T-helper 1 cell (primary cell): ENCODE measurements at places on chromosomes 13 and 19.

- DNase-seq, result no peak
These were observed 6.8 kb downstream of the F2RL3 start for GRCh38 chr19:16895467-16896145.

DNA sequence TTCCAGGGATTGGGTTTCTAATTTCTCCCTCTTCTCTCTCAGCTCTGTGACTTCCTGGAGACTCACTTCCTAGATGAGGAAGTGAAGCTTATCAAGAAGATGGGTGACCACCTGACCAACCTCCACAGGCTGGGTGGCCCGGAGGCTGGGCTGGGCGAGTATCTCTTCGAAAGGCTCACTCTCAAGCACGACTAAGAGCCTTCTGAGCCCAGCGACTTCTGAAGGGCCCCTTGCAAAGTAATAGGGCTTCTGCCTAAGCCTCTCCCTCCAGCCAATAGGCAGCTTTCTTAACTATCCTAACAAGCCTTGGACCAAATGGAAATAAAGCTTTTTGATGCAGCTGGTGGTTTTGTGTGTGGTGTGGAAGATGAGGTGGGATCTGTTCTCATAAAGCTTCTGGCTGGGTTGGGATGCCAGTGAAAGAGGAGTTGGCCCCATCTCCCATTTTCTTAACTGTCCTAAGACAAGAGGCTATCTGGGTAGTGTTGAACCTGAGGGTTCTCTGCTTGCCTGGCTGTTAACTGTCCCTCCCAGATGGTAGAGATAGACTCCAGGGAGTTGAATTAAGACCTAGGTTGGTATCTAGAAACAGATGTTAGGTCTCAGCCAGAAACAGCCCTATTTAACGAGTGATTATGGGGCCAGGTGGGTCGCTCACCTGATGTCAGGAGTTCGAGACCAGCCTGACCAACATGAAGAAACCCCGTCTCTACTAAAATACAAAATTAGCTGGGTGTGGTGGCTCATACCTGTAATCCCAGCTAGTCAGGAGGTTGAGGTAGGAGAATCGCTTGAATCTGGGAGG lies 1.6 kb downstream of the FTL start:
- DNase-seq, result no peak

GRCh38 chr13:99327761-99328160 lies 20.6 kb upstream of the GPR183 start:
- DNase-seq, result no peak

DNA sequence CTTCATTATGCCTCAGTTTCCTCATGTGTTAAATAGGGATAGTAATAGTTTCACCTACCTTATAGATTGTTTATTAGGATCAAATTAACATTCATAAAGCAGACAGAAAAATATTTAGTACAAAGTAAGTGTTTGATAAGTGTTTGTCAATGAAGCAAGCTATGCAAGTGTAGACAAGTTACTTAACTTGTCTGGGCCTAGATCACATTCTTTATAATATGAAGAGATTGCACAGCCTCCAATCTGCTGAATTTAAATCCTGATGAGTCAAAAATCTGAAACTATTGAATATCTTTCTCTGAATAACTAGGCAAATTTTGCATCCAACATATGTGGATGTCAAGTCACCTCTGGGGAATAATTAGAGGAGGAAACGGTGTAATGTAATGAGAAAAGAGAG lies 170.5 kb downstream of the MZT1 start:
- no peak for DNase-seq

GRCh38 chr19:13011653-13012389 lies 16.5 kb downstream of the NFIX start:
- DNase-seq, result no peak

DNA sequence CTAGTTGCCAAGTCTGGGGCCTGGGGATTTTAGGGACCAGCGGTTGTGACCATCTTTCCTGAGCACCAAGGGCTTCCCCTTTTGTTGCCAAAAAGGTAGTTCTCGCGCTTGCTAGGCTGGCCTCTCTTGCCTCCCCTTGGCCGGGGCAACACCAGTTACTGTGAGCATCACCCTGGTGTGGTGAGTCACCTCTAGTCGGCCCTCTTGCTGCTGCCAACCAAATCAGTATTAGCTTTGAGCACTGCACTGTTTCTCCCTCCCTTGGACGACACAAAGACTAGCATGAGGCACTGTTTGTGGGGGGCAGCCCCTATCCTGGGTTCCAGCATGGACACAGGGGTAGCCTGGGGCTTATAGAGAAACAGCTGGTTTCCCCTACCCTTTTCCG lies 6.9 kb downstream of the SYDE1 start:
- DNase-seq, result no peak

- DNase-seq, result no peak
These were observed 110.3 kb upstream of the DIAPH3 start for GRCh38 chr13:60273971-60274527.

GRCh38 chr19:57276430-57276829 lies 3.9 kb upstream of the ZNF460 start:
- DNase-seq, result no peak
